Renal pelvis (tissue), 12 donors: ENCODE measurements at places on chromosomes 2 and 18. TPM values are rescaled to one million over a fixed set of nuclear protein-coding genes. Genes with fewer than 3 reads are reported as not detected.

- no peak for DNase-seq
These were observed 218.4 kb downstream of the TMEM163 start for GRCh38 chr2:134500211-134500935.

GRCh38 chr2:5612666-5613065 is 79.5 kb upstream of the SOX11 start:
- no peak for DNase-seq

DNA sequence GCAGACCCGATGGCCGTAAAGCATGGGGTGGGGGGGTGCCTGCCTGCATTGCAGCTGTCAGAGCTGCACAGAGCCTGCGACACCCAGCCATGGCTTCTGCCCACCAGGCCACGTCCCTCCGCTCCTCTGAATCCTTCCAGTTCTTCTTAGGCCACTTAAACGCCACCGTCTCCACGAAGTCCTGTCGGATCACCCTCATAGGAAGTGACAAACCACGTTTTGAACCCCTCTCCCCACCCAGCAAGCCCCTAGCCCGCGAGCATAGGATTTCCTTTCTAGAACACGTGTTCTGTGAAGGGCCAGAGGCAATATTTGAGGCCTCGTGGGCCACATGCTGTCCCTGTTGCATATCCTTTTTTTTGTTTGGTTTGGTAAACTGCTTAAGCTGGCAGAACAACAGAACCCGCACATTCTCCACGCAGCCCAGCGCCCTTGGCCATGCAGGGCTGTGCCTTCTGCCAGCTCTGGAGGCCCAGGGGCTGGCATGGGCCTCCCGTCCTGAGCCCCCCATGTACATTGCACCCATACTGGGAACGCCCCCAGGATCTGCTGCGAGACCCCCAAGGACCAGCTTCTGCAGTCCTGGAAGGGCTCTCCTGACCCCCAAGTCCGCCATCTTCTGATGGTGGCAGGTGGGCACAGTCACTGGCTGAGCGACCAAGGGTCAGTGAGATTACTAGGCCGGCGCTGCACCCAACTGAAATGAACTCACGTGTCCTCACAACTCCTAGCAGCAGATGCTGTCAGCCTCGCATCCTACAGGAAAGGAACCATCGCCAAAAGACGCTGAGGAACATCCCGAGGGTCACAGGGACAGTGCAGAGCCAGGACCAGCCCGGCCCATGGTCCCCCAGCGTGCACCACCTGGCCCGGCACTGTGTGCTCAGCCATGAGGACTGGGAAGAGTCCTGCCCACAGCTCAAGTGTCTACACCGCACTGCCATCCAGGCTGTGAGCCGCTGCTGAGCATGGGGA is 35.1 kb downstream of the ADI1 start:
- no peak for DNase-seq

DNA sequence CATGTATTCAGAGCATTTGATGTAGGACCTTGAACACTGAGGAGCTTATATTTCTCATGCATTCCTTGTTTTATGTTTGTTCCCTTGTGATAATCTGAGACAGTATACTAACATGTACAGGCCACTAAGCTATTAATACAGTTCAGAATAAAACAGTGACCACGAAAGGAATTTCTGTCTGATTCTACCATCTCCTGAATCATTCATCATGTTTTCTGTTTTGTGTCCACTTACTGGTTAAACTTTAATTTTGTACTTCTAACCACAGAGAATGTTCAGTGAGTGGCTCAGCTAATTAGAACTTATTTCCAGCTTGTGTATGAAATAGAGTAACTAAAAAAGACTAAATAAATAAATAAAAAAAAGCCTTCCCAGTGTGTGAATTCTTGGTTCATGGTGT is 110.4 kb downstream of the LRP1B start:
- DNase-seq: no peak

DNA sequence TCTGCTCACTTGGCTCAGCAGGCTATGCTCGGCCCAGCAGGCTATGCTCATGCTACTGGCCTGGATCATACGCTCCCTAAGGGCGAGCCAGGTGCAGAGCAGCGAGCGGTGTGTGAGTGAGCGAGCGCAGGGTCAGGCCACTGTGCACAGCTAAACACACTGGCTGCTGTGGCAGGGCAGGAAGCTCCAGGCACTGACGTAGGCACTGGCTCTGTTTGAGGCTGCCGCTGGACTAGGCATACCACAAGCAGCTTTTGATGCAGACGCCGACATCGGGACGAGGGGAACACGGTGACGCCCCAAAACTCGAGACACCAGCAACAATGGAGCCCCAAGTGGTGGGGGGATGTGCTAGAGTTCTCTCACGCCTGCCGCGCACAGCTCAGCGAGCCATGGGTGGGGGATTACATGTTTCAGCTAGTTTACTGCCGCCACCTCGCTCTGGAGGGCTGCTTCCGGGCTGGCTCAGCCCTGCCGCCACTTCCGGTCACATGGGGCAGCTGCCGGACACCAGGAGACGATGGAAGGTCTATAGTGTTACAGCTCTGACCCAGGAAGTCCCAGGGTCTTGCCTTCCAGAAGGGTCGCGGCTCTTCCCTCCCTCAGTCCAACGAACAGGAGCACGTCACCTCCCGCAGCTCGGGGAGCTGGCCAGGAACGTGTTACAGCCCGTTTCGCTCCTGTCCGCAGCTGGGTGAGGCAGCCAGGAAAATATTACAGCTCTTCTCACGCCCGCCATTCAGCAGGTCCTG is 1176.9 kb upstream of the LRRTM1 start:
- no peak for DNase-seq

GRCh38 chr2:43429369-43429768 is 166.5 kb downstream of the THADA start:
- no peak for DNase-seq

DNA sequence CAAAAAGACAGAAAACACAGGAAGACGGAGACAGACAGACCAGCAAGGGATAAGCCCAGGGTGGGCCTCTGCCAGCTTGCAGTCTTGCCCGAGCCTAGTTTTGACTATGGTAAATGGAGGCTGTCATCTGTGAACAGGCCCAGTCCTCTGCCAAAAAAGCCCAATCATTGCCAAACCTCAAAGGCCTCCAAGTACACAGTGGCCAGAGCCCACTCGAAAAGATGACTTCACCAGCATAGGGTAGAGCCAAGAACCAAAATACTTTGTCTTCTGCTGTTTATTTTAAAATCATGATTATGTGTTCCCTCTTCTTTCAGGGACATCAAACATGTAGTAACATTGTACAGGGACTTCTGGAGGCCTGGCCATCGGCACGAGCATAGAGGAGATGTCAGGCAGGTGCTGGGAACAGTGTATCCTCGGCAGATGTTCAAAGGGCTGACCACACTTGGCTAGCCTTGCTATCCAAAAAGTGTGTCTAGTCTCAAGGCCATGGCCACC is 66.0 kb downstream of the TTC32 start:
- no peak for DNase-seq

GRCh38 chr18:50039746-50040145 is 155.2 kb downstream of the MYO5B start:
- DNase-seq: no peak

DNA sequence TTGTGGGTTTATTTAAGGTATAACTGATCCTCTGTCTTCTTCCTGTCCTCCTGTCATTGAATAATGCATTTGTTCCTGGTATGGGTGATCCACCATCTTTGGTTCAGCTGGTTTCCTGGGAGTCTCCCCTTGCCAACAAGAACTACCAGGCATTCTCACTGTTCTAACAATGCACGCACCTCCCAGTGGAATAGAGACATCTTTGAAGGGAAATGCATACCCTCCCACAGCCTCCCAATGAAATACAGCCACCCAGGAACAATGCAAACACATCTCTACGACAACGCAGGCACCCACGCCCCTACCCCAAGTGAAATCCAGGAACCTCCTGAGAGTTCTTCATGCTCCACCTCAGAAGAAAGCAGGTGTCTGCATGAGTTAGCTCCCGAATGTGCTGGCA is 318.0 kb downstream of the SOX11 start:
- no peak for DNase-seq

- no peak for DNase-seq
These were observed 419.5 kb upstream of the CHST9 start for GRCh38 chr18:27604583-27604982.

DNA sequence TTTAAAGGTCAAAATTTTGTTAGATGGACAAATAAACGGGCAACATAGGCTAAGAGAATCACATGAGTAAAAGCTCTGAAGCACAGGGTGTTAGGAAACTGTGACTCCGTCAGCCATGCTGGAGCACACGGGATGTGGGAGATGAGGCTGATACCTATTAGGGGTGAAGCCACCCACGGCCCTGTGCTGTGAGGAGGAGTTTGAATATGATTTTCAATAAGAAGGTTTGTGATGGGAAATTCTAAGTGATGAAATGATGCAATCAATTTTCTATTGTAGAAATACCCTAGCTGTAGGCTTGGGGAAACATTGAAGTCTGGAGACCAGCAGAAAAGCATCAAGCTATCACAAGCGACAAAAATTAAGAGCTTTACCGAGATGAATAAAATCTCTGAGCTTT is 431.3 kb downstream of the CMPK2 start:
- DNase-seq: peak; percentile 16

DNA sequence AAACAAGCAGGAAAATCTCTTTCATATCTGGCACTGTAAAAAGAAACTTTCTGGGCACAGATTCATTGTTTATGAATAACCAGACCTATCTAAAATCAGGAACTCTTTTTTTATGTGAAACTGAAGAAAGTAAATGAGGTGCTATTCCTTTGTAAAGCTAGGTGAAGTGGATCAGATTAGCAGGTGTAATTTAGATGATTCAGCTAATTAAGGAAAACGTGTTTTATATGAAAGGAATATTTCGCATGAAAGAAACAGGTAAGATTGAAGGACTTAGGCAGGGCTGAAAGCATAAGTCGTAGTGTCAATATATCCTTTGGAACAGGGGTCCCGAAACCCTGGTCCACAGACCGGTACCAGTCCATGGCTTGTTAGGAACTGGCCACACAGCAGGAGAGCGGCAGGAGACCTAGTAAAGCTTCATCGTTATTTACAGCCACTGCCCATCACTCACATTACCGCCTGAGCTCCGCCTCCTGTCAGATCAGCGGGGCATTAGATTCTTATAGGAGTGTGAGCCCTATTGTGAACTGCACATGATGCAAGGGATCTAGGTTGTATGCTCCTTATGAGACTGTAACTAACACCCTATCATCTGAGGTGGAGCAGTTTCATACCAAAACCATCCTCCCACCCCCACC is 20.3 kb upstream of the XIRP2 start:
- DNase-seq: no peak

DNA sequence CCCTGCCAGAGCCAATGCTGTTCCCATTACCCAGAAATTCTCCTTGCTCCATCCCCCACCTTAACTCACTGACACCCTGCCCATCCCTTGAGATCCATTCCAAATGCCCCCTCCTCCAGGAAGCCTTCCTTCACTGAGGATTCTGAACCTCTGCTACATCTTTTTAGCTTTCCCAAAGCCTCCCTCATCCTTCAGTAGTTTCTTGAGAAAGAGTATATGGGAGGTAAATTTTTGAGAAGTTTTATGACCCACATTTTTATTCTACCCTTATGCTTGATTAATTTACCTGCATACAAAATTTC is 93.1 kb downstream of the INHBB start:
- no peak for DNase-seq

DNA sequence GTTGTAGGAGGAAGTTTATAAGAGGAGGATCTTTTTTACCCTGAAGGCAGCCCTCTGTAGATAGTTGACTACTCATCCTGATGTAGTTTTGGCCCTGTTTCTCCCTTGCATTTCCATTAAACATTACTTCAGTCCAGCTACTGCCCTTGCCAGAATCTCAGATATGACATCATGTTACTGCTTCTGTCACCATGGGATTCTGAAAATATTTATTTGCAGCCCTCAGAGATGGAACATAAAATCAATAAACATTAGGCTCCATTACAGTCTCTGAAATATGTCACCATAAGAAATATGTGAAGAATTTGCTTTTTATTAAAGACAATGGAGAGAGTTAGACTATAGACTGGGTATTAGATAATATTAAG is 68.7 kb upstream of the STK39 start:
- DNase-seq: no peak

GNAL gene
- 4.2 TPM for polyA plus RNA-seq

TMEM247 gene
- polyA plus RNA-seq: not detected

C2orf72 gene
- polyA plus RNA-seq: 4.7 TPM

IL37 gene
- not detected for polyA plus RNA-seq

C2orf80 gene
- polyA plus RNA-seq: 0.27 TPM

MYO5B gene
- polyA plus RNA-seq: 29.5 TPM

ZNF236 gene
- polyA plus RNA-seq: 10.1 TPM

FBXO41 gene
- polyA plus RNA-seq: 2.4 TPM

DLGAP1 gene
- polyA plus RNA-seq: 5.0 TPM

GRB14 gene
- 55.2 TPM for polyA plus RNA-seq
